ENCODE measurements at places on chromosomes 4 and X.

GRCh38 chr4:61299316-61299715 lies 99.2 kb downstream of the ADGRL3 start:
- no peak for DNase-seq

GRCh38 chr4:147638942-147639341 lies 21.7 kb downstream of the TMEM184C start:
- no peak for DNase-seq

GRCh38 chr4:154208424-154208823 lies 283.2 kb downstream of the DCHS2 start:
- DNase-seq, result no peak

DNA sequence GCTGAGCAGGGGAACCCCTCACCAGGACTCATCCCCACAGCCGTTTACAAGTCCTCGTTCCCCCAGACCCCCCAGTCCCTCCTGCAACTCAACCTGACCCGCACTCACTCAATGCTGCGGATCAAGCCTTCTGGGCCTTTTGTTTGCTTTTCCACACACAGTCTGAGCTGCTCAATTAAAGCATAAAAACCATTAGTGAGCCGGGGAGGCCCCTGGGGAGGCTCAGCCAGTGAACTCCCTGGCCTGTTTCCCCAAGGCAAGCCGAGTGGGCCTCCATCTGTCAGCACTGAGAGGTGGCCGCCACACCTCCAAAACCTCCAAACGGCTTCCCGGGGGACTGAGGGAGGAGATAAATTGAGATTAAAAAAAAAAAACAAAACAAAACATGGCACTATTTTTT lies 158.5 kb downstream of the SHOX start:
- no peak for DNase-seq

- peak; percentile 68 for DNase-seq
Measured at GRCh38 chrX:130171446-130172126, at the start of gene RAB33A. Gene RAB33A, plus strand, starts transcription at chrX:130171962. Its CDS starts 101 bp downstream, at chrX:130172063.

GRCh38 chr4:126591583-126591982 lies 1041.2 kb upstream of the INTU start:
- no peak for DNase-seq

- no peak for DNase-seq
Measured at GRCh38 chr4:74755486-74755885, 38.8 kb downstream of the BTC start.

GRCh38 chr4:153759407-153760316 lies at the start of gene RNF175:
Gene RNF175, minus strand, starts transcription at chr4:153760024. Its CDS starts 162 bp downstream, at chr4:153759862.
- no peak for DNase-seq

DNA sequence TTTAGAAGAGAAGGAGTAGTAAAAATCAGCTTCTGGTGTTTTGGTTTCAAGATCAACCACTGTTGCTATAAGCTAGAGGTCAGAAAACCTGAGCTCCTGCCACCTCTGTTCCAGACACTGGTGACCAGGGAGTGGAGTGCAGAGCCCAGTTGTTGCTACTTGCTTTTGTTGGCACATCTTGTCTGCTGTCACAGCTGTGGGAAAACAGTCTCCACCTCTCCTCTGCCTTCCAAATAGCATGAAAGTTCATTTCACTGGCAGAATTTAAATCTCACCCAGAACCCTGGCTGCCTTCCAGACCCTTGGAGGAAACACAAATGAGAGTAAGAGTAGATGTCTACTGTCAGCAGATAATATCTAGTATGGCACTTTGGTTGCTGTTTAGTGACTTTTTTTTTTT lies 297.5 kb upstream of the KLF3 start:
- no peak for DNase-seq

All from NCI-H1092 treated with DMSO at 0.1 percent for 48 hours (cell line).